T-cell (primary cell): ENCODE measurements at places on chromosomes 1 and 21.

DNA sequence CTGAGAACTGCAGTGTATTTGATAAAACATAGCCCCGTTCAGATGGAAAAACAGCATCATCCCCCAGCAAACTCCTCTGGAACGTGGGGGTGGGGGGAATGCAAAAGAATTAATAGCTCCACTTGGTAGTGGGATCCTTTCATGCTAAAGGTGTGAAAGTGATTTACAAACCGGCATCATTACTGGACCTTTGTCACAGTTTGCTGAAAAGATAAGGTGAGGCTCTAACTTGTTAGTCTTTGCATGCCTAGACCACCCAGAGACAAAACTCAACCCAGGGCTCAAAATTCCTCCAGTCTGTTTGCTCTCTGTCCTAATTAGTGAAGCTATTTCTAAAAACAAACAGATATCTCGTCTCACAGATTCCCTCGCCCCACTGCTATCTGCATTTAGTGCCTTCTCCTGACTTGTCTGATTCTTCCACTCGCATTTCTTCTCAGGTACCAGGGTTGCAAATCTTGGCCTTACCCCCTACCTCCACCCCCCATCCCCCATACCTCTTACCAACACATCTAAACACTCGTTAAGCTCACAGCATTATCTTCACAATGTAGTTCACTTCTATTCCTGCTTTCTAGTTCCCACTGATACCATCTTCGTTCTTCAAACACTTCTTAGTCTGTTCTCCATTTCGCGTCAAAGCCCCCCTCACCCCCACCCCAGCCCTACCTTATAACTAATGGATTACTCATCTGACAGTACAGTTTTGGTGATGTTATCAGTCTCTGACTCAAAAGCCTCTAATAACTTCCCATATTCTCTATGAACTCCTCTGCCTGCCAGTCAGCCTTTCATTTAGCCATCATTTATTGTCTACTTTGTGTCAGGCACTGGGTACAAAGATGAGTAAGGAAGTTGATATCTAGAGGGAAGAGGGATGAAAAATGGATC, 11.8 kb downstream of the IER5 start:
- no peak for DNase-seq

DNA sequence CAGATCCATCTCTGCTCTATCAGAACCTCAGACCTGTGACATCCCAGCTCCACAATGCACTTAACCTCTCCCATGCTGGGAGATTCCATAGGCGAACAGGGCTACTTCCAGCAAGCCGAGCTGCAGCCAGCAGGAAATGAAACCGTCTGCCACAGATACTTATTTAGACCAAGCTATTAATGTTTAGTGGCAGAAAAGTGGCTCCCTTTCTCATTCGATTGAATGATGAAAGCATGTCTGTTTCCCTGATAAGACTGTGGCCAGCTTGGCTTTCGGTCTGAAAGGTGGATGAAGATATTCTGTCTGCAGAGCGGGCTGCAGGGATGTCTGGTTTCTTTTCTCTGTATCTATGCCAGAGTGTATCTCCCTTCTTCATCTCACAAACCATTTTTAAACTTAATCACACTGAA, 146.4 kb downstream of the GREM2 start:
- DNase-seq, result no peak

- DNase-seq, result peak; percentile 4
Observed at GRCh38 chr1:21818656-21819055, 6.6 kb downstream of the LDLRAD2 start.

- DNase-seq, result no peak
Observed at GRCh38 chr1:21673277-21673780, 4.2 kb upstream of the RAP1GAP start.

GRCh38 chr1:151888972-151889570, 20.2 kb downstream of the THEM4 start:
- no peak for DNase-seq
